ENCODE measurements at places on chromosomes 7 and 10.

GRCh38 chr7:91910171-91910570 is 29.7 kb upstream of the MTERF1 start:
- DNase-seq, result no peak

DNA sequence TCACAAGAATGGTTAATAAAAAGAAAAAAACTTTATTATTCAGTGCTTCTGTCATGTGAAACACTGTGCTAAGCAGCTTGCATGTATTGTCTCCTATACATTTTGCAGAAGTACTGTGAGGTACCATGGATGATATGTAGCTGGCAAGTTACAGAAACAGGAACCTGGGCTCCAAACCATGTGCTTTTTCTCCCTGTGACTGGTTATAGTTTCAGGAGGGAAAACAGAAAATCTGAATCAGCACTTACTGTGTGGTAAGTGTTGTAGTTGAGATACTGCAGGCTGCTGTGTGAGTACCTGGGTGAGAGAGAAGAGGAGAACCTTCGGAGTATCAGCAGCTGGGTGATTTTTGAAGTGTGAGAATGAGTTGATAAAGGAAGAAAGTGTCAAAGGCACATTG is 285.0 kb downstream of the SUGCT start:
- DNase-seq, result no peak

GRCh38 chr10:26448706-26449435 is 10.7 kb downstream of the APBB1IP start:
- no peak for DNase-seq

DNA sequence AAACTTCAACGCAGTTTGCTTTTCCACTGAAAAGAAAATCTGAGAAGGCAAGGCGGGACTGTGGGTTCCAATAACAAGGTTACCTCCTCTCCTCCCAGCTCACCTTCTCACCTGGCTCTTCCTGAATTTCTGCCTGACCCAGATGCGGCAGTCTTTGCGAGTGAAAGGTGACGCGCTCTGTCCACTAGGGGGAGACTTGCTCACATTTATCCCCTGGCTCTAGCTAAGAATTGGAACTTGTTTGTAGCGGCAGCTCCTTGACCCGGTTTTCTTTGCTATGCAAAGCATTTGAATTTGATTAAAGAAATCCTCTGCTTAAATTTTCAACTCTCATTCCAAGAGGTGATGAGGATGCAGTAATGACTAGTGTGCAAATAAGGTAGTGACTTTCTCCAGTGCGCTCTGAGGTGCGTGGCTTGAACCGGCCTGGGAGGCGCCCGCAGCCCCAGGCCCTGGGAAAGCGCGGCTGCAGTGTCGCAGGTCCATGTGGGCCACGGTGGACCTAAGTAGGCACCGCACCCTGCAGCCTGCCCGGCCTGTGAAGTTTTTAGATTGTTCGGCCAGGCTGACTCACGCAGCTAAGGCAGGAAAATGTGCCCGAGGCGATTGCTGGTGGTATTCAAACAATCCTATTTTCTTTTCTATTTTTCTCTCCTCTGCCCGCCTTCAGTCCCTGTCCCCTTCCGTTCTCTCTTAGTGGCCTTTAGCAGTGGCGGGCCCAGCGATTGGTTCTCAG is 336.9 kb upstream of the NPSR1 start:
- peak; percentile 96 for DNase-seq

GRCh38 chr7:135121868-135122267 is 26.0 kb upstream of the TMEM140 start:
- no peak for DNase-seq

- DNase-seq, result no peak
Observed at GRCh38 chr7:30971440-30971839, 7.7 kb downstream of the GHRHR start.

- no peak for DNase-seq
Observed at GRCh38 chr10:62133618-62134017, 135.0 kb downstream of the RTKN2 start.

DNA sequence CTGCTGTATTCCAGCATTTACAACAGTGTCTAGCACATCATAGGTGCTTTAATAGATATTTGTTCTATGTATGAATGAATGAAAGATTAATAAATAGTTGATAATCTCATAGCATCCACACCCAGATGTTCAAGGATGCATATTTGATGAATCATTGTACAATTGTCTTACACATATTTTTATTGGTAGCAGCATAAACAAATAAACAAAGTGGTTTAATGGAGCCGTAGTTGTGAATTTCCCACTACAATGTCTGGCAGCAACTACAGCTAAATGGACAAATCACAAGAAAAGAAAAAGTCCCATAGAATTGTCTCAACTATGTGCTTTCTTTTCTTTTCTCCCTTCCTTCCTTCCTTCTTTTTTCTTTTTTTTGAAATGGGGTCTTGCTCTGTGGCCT is 150.8 kb downstream of the NRP1 start:
- no peak for DNase-seq

Measured in adipocyte (in vitro differentiated cells).